ENCODE measurements at places on chromosomes 7 and 10.
A peak's percentile ranks its signal among the peaks of the same experiment; 100 is the strongest.

- no peak for DNase-seq
Measured at GRCh38 chr10:34153663-34154382, 661.3 kb downstream of the PARD3 start.

DNA sequence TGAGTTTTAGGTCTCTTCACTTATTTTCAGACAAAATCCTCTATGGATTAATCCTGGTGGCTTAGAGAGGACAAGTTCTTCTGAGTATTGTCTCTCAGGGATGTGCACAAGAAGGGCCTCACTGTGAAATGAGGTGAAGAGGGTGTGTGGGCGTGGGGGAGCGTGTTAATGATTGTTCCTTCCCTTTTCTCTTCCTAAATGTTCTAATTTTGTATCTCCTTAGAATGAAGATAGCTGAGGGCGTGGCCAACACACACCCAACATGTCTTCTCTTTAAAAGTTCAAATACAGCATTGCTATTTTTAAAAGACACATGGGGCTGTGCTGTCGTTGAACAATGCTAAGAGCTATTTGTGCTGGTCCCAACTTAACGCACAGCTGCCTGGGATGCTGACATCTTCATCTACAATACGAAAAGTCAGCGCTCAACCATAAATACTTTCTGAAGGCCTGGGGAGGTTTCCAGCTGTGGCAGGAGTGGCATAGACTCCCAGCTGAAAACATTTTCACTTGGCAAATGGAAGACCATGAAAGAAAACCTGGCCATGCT, 135.9 kb downstream of the JCAD start:
- no peak for DNase-seq

GRCh38 chr7:33845991-33846509, 59.3 kb upstream of the BMPER start:
- no peak for DNase-seq

GRCh38 chr7:22700559-22701002, 26.4 kb upstream of the IL6 start:
- no peak for DNase-seq

GRCh38 chr10:113939212-113939860, 84.9 kb downstream of the NHLRC2 start:
- no peak for DNase-seq

DNA sequence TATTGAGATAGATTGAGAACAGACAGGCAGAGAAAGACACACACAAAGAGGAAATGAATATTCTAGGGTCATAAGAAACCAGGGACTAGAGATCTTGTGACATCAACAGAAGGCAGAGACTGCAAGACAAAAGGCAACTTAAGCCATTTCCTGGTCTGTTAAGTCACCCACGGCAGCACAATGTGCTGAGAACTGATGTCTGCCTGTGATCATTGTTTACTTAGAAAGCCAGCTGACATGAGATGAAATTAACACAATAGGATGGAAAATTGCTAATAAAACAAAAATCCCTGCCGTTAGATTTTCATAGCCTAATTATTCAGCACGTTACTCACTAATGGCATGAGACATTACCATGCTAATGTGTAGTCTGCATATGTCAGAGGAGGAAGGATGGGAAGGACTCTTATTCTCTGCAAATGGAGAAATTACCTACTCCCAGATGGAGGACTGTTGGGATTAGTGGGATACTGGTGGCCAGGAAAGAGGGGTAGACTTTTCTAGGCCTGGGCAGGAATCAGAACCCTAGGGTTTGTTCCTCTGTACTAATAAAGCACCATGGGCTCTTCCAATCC, 191.3 kb upstream of the PODXL start:
- no peak for DNase-seq

- no peak for DNase-seq
Measured at GRCh38 chr7:128790315-128791041, 1.3 kb upstream of the CCDC136 start.

- no peak for DNase-seq
Measured at GRCh38 chr7:29207162-29207801, 12.7 kb downstream of the CHN2 start.

GRCh38 chr7:86643561-86644281, at the start of gene GRM3:
GRM3 (plus strand) TSS chr7:86643909; CDS start chr7:86765146, 121,237 bp downstream.
- no peak for DNase-seq

- no peak for DNase-seq
Measured at GRCh38 chr10:75999001-75999400, 567.6 kb downstream of the LRMDA start.

GRCh38 chr7:97381815-97382554, 264.5 kb downstream of the SDHAF3 start:
- DNase-seq = no peak

GRCh38 chr7:44103923-44104859, at the start of gene AEBP1:
AEBP1 (plus strand) TSS chr7:44104345; CDS start chr7:44104666, 321 bp downstream.
- DNase-seq = no peak

GRCh38 chr10:13848520-13849445, 262.0 kb downstream of the PRPF18 start:
- DNase-seq = no peak

- DNase-seq = no peak
Measured at GRCh38 chr7:152435384-152436110, at the start of gene KMT2C. KMT2C (minus strand) TSS chr7:152436003; CDS start chr7:152435786, 217 bp downstream.

DNA sequence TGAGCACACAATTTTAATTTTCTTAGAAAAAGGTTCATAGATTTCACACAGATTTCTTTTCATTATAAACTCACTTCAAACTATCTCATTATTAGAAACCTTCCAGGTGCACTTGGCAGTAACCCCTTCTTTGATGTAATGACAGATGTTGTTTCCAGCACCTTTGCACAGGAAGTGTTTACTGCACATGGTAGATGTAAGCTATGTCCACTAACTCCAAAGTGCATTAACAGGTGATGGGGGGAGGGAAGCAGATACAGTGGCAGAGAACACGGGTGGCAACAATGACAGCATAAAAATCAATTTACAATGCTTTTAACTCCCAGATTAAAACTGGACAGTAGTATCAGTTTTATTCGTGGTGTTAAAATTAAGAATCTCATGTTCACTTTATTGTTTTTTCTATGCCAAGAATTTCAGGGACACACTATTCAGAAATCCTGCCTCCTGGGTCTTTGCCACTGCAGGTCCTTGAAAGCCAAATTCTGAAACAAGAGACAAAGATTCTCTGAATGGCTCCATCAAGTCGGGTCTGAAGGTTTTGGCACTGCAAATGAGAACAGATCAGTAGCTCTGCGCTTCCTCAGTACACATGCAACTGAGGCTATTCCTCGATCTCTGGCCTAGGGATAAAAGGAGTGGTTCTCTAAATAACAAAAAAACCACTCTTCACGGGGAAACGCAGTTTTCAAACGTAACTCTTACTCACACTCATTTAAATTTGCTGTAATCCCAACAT, 187.7 kb downstream of the JAZF1 start:
- DNase-seq = no peak

GRCh38 chr7:53070883-53071282, 35.5 kb downstream of the POM121L12 start:
- no peak for DNase-seq

DNA sequence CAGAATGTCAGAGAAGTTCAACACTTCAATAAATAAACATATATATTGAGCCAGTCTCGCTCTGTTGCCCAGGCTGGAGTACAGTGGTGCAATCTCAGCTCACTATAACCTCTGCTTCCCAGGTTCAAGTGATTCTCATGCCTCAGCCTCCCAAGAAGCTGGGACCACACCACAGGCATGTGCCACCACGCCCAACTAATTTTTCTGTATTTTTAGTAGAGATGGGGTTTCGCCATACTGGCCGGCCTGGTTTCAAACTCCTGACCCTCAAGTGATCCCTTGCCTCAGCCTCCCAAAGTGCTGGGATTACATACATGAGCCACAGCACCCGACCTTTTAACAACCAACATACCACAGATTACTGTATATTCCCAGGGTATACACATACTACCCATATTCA, 134.2 kb downstream of the JMJD1C start:
- no peak for DNase-seq

DNA sequence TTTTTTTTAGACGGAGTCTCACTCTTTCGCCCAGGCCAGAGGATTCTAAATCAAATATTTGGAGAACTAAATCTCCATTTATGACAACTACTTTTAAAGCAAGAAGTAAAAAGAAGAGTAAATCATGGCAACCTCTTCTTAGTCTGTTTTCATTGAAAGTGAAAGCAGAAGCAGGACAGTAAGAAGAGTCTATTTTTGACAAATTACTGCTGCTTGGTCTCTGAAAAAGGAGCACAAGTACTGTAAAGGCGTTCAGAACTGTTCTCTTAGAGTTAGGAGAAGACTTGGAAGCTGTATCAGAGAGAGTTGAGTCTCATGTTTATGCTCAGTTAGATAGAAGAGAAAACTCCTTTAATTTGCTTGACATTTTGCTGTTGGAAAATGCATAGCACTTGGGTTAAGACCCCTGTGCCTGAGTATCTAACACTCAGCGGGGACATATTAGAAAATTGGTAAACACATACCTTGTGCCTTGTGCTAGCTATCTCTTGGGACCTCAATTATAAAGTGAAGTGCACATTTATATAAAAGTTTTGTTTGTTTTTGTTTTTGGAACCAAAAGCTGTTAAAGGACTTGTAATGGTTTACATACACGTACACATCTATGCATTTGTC, 433.0 kb downstream of the ANKRD7 start:
- no peak for DNase-seq

DNA sequence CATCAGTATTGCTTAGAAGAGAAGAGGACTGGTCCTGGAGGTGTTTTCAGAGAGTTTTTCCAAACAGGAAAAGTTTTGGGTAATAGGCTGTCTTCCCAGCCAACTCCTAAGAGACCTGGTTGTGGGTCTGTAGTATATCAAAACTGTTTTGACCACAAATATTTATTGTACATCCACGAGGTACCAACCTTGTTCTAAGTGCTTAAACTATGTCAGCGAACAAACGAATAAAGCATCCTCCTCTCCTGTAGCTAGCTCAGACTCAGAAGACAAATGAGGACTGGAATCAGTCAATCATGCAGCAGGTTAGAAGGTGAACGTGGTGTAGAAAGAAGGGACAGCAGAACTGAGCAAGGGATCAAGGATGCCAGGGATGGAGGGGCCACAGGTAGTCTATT, 61.6 kb upstream of the MKI67 start:
- DNase-seq = no peak

DNA sequence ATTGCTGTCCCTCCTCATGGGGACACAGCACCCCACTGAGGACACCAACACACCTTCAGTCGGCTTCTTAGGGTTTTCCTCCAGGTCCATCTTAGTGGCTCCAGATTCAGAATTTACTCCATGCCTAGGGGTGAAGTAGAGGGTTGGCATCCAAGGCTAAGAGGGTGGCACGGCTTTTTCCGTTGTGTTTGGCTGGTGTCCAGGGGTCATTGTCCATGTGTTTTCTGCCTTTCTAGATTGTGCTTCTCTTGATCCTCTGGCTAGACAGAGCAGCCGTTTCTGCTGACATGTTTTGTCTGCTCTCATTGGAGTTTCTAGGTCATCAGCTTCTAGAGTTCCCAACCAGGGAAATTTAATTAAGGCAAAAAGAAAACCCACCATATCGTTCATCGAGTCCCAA, 291.6 kb upstream of the CELF2 start:
- DNase-seq = no peak

- no peak for DNase-seq
Measured at GRCh38 chr10:86648704-86649427, 5.5 kb upstream of the OPN4 start.

DNA sequence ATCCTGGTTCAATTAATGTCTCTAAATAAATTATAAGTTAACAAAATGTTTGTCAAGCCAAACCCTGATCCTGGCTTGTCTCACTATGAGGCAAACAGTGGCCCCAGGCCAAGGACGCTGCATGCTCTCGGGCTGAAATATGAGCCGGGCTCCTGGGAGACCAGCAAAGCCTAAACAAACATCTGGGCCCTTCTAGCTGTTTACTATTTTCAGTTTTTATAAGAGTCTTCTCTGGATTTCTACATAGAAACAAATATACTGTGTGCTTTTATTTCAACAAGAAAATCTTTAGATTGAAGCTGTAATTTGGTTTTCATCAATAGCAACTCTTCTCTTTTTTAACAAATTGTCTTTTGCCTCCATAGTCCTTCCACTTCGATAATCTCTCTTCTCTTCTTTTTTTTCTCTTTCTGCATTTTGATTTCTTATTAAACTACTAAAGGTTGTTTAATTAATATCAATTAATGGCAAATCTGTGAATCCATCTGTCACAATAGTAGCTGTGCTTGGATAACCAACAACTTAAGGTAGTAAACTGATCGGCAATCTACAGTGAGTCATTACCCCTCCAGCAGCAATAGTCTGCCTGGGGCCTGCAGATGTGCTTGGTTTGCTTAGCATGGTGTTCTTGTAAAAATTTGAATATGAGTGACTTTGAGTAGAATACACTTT, 83.3 kb upstream of the DNAJC1 start:
- DNase-seq = peak; percentile 6

DNA sequence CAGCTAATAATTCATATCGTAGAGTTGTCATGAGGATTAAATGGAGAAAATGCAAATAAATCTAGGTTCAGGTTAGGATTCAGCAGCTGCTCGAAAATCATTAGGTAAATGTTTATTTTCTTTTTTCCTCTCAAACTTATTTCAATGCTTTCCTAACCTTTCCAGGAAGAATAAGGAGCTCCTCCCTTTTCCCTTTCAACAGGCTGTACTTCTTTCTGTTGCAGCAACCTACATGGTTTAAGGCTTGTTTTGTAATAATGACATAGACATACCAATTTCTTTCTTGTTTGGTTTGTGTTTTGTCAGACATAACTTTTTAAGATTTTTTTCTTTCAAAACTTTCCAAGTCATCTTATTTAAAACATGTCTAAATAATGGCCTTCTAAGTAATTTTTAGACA, 18.2 kb downstream of the GPR141 start:
- no peak for DNase-seq

GRCh38 chr7:83976302-83976701, 218.3 kb downstream of the SEMA3A start:
- no peak for DNase-seq

- no peak for DNase-seq
Measured at GRCh38 chr7:145031162-145031561, 195.3 kb upstream of the TPK1 start.

DNA sequence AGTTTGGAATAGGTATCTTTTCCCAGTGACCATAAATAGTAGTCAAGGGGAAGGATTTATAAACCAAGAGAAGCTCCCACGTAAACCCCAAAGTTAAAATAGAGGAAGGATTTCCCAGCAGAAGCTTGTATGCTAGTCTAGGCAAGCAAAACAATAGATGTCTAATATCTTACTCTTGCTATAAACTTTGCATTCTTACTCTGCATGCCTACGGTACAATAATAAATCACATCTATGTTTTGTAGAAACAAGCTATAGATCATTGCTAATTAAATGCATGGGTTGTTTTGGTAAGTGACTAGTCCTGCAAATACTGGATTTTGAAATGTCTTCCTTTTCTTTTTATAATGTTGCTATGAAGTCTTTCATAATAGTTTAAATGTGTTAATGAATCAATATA, 585.5 kb downstream of the INHBA start:
- no peak for DNase-seq
